ENCODE measurements at places on chromosomes 3 and 15.

- DNase-seq: no peak
These were observed 5.1 kb downstream of the ACAA1 start for GRCh38 chr3:38131621-38132369.

GRCh38 chr3:46871222-46871621 lies 6.3 kb upstream of the PTH1R start:
- no peak for DNase-seq

DNA sequence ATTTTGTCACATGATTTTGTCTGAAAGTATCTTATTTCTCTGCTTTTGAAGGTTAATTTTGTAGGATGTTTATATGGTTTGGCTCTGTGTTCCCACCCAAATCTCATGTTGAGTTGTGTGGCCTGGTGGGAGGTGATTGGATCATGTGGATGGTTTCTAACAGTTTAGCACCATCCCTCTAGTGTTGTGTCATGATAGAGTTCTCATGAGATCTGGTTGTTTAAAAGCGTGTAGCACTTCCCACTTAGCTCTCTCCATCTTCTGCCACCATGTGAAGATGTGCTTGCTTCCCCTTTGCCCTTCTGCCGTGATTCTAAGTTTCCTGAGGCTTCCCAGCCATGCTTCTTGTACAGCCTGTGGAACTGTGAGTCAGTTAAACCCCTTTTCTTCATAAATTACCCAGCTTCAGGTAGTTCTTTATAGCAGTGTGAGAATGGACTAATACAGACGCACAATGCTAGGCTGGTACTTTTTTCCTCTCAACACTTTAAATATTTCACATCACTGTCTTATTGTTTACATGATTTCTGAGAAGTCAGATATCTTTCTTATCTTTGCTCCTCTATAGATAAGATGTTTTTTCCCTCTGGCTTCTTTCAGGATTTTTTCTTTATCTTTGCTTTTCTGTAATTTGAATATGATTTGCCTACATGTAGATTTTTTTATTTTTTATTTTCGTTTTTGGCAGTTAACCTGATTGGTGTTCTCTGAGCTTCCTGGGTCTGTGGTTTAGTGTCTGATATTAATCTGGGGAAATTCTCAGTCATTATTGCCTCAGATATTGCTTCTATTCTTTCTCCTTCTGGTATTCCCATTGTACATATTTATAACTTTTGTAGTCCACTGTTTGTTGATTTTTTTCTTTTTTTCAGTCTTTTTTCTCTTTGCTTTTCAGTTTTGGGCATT lies 22.2 kb downstream of the BTD start:
- DNase-seq: no peak

DNA sequence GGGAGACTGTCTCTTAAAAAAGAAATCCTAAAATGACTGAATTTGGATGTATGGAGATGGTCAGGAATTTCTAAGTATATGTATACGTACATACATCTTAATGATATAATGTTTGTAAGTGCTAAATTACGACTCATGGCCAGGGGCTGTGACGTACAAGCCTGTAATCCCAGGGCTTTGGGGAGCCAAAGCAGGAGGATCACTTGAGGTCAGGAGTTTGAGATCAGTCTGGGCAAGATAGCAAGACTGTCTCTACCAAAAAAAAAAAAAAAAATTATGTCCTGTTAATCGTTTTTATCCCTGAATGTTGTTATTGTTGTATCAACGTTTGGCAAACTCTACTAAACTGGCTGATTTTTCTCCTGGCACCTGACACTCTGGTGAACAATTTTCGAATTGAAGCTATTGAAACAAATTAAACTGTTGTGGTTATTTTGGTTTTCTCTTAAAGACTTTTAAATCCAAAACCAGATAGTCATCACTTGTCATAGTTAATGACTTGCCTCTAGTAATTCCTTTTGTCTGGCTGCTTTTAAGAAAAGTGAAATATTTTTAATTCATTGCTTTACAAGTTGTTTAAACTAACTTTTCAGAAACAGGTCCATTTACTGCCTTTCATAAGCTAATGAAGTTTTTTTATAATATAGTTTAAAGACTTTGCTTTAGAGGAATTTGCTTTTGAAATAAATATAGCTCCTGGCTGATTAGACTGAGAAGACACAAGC lies 7.0 kb downstream of the MORF4L1 start:
- DNase-seq: no peak

GRCh38 chr3:131353986-131354385 lies 27.6 kb upstream of the NUDT16 start:
- no peak for DNase-seq

DNA sequence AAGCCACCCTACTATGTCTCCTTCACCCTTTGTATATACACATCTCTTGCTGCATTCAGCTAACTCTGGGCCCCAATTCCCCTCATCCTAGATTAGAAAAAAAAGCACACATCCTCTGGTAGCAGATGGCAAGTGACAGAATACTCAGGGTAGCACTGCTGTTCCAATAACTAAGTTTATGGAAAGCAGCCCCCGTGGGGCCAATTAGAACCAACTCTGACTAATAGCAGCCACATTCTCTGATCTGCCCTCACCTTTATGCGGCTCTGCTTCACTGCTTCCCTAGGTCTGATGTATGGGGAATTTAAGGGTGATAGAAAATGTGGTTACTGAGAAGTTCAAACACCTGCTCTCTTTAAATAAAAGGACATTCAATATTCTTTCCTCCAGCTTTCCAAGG lies 74.9 kb upstream of the SETMAR start:
- no peak for DNase-seq

GRCh38 chr15:37046876-37047614 lies 53.3 kb downstream of the MEIS2 start:
- DNase-seq: no peak

Measured in SIG-M5 (cell line).